CD4-positive, alpha-beta T cell treated with Interleukin-1 beta for 1 hour (primary cell): ENCODE measurements at places on chromosomes 2 and 18.

DNA sequence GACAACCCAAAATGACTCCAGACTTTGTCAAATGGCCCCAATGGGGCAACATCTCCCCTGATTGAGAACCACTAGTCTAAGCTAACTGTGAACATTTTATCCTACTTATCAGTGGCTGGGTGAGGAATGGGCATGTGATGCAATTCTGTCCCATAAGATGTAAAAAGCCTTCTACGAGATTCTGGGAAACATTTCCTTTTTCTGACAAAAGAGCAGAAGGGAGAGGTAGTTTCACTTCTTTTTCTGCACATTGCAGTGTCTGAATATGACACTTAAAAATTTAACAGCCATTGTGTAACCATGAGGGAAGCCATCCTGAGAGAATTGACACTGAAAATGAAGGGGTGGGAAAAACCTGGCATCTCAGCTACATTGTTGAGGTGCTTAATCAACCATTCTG, 17.3 kb upstream of the MARCHF4 start:
- no peak for DNase-seq

- no peak for DNase-seq
These were observed 64.1 kb downstream of the AKAIN1 start for GRCh38 chr18:5132987-5133386.

DNA sequence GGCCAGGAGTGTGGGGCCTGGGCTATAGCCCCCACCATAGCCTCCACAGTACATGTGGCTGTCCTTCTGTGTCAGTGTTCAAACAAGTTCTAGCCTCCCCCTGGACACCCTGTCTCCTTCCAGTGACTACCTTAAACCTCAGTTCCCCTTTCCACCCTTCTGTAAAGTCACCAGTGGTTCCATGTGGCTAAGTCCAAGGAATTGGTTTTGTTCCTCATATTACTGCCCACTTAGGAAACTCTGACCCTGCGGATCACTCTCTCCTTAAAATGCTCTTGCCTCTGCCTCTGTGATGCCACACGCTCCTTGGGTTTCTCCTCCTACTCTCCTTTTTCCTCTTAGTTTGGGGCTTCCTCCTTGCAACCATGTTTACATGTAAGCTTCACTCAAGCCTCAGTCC, 27.8 kb upstream of the REL start:
- DNase-seq, result no peak

DNA sequence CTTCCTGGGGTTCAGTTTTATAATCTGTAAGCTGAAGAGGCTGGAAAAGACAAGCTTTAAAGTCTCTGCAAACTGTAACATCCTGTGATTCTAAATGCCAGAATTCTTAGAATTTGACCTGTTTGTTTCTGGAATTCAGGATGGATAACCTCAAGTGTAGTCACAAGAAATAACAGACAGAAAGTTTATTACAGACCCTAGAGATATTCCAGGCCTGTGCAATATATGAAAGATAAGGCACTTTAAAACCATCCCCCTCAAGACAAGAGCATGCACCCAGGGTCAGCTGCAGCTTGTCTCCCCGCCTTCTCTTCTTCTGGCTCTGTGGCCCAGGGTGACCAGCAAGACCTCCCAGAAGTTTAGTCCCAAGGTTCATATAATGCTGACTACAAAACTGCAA, 298.7 kb upstream of the ACVR2A start:
- DNase-seq, result no peak

- no peak for DNase-seq
These were observed 24.1 kb upstream of the NFATC1 start for GRCh38 chr18:79371561-79372121.
